ENCODE measurements at places on chromosomes 2 and 18.
A peak's percentile ranks its signal among the peaks of the same experiment; 100 is the strongest.

DNA sequence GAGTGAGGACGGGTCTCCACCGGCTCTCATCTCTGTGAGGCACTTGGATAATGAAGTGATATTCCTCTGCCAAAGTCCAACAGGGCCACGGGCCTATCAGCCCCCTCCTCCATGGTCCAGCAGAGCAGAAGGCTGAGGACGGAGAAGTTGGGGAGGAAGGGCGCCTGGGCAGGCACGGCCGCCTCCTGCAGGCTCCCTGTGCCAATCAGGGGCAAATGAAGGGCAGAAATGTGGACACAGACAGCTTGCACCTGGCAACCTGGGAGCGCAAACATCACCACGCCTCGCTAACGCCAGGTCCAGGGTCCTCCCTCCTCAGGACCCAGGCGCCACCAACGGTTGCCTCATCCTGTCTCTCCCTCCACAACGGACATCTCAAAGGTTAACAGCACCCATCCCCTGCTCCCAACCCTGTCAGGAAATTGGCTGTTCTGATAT, 24.3 kb downstream of the SMAD7 start:
- DNase-seq, result no peak

GRCh38 chr2:43464590-43464989, 131.2 kb downstream of the THADA start:
- DNase-seq, result no peak

- no peak for DNase-seq
These were observed 66.1 kb downstream of the NAPG start for GRCh38 chr18:10591896-10592295.

- no peak for DNase-seq
These were observed 62.6 kb upstream of the NEDD4L start for GRCh38 chr18:57981308-57982028.

DNA sequence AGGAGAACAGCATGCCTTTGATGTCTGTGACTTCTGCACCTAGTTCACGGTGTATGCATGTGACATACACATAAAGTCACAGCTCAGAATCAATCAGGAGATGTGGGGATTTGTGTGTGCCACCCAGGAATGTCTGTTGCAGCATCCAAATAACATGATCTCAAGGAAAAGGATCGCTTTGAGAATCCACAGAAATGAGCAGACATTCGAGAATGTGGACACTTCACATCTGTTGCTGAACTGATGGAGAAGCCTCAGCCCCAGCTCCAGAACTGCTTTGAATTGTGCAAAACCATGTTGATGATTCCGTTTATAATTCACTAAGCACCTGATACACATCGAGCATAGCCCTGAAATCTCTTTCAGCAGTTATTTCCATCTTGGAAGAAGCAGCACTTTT, 208.6 kb downstream of the CMPK2 start:
- DNase-seq, result no peak

- no peak for DNase-seq
These were observed 29.4 kb downstream of the ITM2C start for GRCh38 chr2:230893841-230894781.

- no peak for DNase-seq
These were observed 182.1 kb downstream of the ANKRD30B start for GRCh38 chr18:14930076-14930475.

GRCh38 chr18:1383465-1383864, 478.8 kb downstream of the ADCYAP1 start:
- no peak for DNase-seq

GRCh38 chr18:79245517-79246001, 150.2 kb upstream of the NFATC1 start:
- peak; percentile 8 for DNase-seq

DNA sequence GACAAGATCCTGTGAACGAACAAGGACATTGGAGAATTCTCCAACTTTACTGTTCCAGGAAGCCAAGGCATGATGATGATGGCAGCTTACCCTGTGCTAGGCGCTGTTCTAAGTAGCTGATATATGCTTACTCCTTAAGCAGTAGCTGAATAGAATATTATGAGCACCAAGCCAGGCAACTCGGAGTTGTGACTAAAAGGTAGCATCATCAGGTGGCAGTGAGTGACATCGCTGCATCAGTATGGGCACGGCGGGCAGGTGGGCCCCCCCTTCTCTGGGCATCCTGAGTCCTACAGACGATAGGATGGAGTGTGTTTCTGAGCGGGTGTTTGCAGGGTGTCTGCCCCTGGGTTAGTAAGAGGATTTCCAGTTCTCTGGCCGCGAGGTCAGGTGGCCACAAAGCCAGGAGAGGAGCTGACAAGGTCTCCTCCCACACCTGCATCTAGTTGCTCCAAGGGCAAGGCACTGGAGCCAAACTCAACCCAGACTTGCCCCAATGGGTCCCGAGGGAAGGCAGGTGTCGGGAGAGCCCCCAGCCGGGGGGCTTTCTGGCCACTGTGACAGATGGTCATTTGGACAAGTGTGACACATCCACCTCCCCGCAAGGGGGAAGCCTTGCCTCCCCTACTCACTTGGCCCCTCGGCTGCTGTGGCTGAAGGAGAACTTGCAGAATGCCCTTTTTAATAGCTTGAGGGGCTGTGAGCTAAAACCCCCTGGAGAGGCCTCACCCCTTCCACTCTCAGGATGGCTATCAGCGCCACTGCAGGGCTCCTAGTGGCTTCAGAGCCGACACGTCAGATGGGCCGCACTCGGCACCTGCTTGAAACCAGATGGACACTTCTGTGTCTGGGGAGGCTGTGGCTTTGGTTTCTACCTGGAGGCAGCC, 55.5 kb downstream of the CRACDL start:
- no peak for DNase-seq

- no peak for DNase-seq
These were observed 51.8 kb upstream of the CYRIA start for GRCh38 chr2:16717477-16717876.

DNA sequence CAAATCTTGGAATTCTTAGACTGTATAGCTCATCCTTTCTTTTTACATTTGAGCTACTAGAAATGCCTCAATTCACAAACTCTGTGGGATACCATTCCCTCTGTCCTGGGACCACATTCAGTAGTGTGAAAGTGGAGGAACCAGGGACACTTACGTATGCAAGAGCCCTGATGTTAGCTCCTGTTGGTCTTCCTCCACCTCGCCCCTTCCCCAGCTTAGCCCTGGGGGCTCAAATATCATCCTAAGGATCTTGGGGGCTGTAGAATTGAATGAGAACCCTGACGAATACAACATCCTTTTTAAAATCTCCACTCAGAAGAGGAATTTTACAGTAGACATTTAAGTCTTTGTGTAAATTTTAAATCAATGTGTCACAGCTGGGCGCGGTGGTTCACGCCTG, 65.2 kb upstream of the RAPH1 start:
- no peak for DNase-seq

GRCh38 chr2:55155206-55155605, 76.9 kb downstream of the CLHC1 start:
- no peak for DNase-seq

DNA sequence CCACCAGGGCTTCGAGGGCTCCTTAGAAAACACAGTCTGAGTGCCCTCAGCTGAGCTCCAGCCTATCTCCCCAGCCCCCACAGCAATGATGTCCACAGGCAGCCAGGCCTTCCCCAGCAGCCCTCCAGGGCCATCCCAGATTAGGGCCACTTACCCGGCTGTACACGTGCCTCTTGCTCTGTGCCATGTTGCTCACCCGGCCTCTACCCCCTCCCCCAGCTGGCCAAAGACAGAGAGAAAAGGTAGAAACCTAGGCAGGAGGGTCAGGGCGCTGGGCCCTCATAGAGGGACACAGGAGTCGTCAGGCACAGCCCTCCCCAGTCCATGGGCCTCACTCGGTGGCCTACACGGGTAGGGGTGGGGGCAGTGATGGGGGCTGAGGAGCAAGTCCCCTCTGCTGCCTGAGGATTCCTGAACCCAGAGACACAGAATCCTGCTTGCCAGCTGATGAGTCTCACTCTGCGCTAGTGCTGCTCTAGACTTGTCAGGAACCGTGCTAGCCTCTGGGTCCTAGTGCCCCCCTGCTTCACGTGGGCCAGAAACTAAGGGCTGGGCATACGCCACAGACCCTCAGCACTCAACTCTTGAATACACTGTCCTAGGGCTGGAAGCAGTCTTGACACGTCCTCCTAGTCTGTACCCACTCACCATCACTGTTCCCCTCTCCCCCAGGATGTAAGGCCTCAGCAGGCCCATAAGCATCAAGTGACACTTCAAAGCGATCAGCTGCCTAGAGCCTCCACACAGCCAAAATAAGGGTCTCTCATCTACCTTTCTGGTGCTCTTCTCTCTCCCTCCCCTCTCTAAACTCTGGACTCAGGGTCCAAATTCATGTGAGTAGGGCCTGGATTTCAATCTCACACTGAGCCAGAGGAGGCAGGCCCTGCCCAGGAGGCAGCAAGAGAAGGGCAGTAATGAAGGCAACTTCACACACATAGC, at the start of gene DCTN1:
Gene DCTN1, minus strand, starts transcription at position 461 of the 939 bp plus-strand sequence. Its CDS starts 274 bp downstream, at position 187.
- no peak for DNase-seq

DNA sequence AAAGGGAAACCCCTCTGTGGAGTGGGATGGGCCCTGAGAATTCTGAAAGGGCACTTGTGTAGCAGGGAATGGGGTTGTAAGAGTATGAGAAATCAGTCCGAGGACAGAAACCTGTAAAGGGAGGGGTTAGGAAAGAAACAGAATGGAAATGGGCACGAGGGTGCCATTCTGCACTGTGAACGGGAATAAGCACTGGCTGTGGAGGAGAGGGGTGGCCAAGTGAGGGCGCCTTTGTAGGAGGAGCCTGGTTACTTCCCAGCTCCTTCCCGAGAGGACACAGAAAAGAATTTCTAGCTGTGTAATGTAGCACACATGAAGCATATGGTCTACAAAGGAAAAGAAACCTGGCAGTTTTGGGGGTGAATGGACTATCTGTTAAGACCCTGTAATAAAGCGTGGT, 53.4 kb downstream of the POLR1A start:
- DNase-seq, result no peak

DNA sequence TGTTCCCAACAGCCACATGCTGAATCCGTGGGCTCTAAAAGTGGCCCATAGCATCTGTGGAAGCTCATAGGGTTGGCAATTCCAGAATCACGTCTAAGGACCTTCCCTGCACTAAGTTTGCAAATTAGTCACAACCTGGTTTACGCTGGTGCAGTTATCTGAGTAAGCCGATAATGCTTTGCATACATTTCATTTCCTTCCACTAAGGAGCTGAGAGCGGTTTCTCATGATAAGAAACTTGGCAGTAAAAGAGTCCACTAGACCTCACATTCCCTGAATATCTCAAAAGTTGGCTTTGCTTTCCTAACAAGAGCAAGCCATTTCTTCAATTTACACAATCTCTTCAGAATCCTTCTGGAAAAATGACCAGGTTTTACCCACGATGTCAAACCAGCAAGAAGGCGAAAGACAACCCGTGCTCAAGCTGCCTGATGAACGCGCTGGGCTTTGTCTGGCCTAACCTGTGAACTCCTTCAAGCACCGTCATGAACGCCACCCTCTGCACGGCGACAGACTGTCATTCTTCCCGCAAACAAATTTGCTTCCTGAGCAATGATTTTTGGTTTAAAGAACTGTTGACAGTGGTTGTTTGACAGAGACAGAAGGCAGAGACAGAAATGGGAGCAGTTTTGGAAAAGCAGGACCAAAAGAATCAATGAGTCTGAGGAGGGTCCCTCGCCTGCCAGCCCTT, 73.0 kb upstream of the COPS8 start:
- DNase-seq, result no peak

GRCh38 chr2:151437630-151438029, 27.9 kb downstream of the RIF1 start:
- no peak for DNase-seq

DNA sequence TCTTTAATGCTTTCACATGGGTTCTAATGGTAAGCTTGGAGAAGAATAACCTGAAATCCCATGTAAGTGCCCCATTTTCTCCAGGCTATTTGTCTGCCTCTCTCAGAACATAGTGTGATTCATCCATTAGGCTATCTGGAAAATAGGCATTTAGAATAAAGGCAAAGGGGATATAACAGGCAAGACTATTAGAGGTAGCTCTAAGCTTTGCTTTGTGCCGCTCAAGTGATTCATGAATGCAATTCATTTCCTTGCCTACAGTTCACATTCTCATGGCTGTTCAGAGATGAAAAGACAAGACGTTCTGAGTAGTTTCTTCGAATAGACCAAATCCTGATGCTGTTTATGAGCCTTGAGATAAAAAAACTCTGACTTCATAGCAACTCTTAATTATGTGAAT, 101.7 kb downstream of the ANKRD44 start:
- no peak for DNase-seq

DNA sequence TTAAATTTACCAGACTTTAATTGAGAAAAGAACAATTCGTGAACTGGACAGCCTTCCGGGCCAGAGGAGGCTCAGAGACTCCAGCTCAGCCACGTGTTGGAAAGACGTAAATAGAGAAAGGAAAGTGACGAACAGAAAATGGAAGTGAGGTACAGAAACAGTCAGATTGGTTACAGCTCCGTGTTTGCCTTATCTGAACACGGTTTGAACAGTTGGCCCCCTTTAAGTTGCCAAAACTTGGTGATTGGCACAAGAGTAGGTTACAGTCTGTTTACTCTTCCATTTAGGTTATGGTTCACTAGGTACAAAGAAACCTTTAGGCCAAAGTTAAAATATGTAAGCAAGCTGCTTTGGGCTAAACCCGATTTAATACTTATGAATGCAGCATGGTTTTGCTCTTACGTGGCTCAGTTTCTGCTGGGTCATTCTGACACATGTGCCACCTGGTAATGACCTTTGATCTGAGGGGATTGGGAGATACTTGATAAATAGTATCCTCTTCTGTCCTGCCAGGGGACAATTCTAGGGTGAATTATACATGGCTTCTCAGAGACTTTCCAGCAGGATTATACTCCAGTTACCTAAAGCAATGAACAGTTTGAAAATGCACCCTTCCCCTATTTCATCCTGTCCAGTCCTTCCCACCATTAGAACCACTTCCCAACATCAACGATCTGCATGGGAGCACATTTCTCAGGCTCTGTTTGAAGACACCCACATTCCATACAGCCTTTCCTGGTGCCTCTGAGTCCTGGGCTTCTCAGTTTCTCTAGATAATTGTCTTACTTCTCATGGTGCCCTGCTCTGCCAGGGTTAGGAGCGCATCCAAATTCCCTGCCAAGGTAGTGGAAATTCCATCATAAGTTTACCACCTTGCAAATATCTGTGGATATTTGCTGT, 65.1 kb upstream of the TGIF1 start:
- no peak for DNase-seq

DNA sequence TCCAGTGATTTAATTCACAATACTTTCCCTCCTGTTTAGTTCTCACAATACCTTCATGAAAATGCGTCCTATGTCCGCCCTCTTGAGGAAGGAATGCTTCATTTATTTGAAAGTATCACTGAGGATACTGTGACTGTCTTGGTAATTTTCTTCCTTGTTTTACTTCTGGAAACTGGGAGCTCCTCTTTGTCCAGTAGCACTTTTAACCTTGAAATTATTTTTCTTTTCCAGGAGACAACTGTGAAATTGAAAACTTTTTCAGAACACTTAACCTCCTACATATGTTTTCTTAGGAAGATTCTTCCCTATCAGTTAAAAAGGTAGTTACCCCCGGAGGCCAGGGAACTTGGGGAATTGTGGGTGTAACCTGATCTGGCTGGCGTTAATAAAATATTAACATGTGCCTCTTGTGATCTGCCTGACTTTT, 58.9 kb upstream of the STON1 start:
- no peak for DNase-seq

DNA sequence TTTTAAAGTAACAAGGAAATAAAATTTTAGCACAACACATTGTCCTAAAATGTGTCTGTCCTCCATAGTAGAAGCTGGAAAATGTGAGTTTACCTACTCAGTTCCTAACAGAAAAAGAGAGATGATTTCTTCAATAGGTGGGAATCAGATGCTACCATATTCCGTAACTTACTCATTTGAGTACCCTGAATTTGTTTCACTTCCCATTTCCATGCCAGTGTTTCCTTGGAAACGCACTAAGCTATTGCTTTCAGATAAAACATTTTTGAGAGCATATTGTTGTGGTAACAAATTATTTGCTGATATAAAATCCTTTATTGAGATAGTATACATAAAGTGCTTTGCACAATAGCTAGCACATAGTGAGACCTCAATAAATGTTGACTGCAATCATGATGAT, 137.5 kb upstream of the BARD1 start:
- DNase-seq, result no peak

Data from esophagus squamous epithelium (tissue), 5 donors.